ENCODE measurements at places on chromosomes 12 and 14.

- no peak for DNase-seq
These were observed 3.3 kb downstream of the GPR135 start for GRCh38 chr14:59461891-59462290.

GRCh38 chr12:117261247-117261646, 71.0 kb upstream of the FBXO21 start:
- DNase-seq: no peak

DNA sequence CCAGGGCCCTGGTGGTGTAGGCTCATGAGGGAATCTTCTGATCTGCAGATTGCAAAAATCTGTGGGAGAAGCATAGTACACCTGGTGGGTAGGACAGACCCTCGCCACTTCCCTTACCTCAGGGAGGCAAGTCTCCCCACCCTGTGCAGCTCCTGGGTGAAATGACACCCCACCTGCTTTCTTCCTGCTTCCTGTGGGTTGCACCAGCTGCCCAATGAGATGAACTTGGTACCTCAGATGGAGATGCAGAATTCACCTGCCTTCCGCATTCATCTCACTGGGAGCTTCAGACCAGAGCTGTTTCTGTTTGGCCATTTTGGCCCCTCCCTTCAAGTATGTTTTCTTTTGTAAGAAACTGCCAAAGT, 4.7 kb downstream of the CLEC2D start:
- no peak for DNase-seq

- DNase-seq: no peak
These were observed 143.4 kb upstream of the CDKN3 start for GRCh38 chr14:54253195-54253947.

All from coronary artery (tissue), 2 donors.